Dermis microvascular lymphatic vessel endothelial cell (primary cell): ENCODE measurements at places on chromosomes 1 and 21.
A peak's percentile ranks its signal among the peaks of the same experiment; 100 is the strongest.

DNA sequence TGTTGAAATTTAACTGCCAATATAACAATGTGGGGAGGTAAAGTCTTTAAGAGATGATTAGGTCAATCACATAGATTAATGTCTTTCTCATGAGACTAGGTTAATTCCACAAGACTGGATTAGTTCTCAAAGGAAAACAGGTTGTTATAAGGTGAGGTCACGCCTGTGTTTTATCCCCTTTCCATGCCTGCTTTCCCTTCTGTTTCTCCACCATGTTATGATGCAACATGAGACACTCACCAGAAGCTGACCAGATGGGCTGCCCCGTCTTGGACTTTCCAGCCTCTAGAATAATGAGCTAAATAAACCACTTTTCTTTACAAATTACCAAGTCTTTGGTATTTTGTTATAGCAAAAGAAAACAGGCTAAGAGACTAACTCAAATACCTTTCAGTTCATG is 70.8 kb downstream of the DDAH1 start:
- DNase-seq, result no peak

DNA sequence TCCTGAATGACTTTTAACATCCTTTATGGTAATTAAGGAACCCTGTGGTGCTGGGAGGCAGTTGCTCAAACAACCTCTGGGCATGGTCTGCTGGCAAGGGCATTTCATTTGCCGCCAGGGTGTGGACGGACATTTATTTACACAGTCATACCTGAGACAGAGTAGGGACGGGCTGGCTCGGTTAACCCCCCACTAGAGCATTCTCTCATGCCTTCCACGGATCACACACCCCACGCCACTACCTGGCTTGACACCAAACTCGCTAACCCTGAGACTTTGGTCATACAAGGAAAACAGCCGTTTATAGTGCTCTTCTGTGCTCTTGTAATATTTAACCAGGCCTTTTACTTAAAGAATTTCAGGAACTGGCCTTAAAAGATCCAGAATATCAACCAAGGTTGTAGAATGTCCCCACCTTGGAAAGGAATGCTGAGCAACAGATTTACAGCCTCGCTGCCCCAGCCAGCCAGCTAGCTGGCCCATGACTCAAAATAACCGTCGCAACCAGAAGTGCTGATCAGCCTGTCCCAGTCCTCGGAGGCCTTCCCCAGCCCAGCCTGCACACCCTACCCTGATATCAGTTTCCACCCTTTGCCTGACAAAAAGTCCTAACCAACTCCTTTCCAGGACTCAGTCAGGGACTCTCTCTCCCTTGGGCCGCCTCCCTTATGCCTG is 6.5 kb upstream of the PDXK start:
- DNase-seq, result no peak

DNA sequence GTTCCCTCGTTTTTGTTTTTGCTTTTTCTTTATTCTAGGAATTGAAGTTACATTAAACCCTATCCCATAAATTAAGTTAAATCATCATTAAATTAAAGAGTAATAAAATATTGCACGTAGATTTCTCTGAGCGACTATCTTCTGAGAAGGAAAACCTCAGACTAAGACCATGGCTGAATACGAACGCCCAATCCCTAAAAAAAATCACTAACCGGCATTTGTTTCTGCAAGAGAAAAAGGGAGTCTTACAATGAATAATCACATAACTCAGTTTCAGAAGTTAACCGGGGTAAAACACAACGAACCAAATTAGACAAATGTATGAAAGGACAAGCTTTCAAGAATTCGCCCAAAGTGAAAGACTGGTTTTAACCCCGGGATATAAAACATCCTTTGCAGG is 1.3 kb downstream of the PIK3R3 start:
- DNase-seq, result no peak

DNA sequence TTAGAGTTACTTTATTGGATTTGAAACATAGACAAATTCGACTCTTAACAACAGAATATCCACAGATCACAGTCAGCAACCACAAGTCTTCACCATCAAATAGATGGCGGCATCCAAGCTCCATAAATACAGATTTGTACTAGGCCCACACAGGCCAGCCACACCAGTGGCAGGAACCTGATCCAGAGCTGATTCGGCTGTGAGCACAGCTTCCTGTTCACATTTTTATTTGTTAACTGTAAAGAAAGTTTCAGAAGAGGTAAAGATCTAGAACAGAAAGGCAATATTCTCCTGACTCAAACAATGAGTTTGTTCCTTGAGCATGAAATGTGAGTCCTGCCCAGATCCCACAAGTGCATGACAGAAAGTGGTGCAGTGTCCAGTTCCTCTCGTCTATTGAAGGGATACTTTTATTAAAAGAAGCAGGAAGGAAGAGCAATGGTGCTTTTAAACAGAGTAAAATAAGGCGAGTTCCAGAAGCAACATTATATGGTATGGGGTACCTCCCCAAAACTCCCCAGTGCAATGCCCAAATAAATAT is 205.8 kb downstream of the SLC45A1 start:
- peak; percentile 10 for DNase-seq

GRCh38 chr1:112711041-112711440 is 4.1 kb downstream of the PPM1J start:
- DNase-seq, result no peak

DNA sequence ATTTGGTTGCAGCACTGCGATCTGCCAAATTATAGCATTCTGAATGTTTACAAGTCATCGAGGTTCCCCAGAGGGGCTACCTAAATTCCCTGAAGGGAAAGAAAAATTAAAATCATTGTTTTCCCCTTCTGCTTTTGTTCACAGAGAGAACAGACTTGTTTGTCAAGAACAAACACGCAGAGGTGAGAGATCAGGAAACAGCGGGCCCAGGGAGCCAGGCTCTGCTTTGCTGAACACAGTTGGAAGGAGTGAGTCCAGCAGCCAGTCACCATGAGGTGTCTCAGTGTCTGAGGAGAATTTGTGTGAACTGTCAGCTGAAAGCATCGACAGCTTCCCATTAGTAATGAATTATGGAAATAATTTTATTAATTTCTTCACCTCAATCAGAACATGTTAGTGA is 52.5 kb downstream of the RWDD3 start:
- no peak for DNase-seq

GRCh38 chr1:156226116-156226538 is 13.3 kb downstream of the PMF1 start:
- DNase-seq, result no peak

DNA sequence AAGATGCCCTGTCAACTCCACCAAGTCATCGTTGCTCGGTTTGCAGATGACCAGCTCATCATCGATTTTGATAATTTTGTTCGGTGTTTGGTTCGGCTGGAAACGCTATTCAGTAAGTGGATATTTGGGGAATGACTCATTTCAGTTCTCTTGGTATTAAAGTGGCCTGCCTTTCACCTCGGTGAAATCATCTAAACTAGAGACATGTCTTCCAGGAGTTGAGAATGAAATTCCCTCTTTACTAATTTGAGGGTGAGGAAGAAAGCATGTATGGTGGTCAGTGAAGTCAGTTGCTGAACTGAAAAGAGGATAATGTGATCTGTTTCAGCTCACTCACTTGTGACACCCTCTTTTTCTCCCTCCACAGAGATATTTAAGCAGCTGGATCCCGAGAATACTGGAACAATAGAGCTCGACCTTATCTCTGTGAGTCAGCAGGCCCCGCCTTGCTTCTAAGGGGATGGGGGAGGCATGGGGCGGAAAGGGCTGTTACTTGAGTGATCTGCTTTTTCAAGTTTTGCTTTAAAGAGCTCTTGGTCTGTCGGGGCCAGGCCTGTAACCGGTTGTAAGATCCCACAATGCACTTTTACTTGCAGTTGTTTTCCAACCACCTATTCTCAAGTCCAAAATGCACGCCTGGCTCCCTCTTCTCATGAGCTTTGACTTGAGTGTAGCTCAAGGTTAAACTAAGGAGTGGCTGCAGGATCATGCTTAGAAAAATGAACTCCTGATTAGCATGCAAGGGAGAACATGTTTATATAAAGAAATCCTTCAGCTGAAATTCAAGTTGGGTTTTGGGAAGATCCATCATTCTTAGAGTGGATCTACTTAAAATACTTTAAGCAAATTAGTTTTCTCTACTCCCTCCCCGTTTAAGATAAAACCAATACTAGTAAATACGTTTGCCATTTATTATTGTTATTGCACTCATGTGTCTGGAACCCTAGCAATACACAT is 59.8 kb downstream of the CAPN2 start:
- no peak for DNase-seq

- no peak for DNase-seq
Observed at GRCh38 chr1:76122271-76122670, 47.7 kb downstream of the ST6GALNAC3 start.

GRCh38 chr1:151924691-151925587 is 15.6 kb upstream of the THEM4 start:
- DNase-seq, result no peak

GRCh38 chr21:29550205-29550604 is 251.5 kb downstream of the BACH1 start:
- DNase-seq, result no peak

- DNase-seq, result no peak
Observed at GRCh38 chr1:93519199-93519829, 71.4 kb downstream of the FNBP1L start.

DNA sequence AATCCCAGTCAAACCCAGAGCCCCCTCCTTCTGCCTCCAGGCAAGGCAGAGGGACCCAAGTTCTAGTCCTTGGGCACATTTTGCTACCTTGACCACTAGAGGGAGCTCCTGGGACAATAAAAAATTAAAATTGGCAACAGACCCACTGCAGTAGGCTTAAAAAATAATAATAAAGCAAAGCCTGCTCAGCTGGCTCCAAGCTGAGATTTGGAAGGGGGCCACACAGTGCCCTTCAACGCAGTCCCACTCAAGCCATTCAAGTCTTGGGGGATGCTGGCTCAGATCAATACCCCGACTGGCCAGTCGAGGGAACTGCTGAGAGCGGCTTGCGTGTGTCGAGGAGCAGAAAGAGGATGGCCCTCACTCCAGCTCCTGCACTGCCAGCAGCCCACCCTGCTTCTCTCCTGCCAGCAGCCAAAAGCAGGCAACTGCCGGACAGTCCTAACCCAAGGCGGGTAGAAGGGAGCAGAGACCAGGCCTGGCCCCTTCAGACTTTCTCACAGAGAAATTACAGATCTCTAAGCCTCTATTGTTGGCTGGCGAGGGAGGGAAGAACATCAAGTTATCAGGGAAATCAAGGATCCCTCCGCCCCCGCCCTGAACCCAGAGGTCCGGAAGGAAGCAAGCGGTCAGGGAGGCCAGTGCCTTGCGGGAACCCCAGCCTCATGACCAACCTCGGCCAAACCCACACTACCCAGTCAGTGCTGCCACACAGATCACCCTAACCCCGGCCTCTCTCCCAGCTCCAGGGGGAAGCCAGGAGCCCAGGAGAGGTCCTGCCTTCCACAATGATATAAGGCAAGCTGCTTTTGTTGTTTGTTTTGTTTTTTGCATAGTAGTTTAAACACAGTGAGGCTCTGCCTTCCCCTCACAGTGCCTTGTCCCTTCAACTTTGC is 4.9 kb upstream of the ALDH4A1 start:
- peak; percentile 32 for DNase-seq

- DNase-seq, result no peak
Observed at GRCh38 chr1:157403608-157404007, 148.7 kb downstream of the FCRL5 start.

- no peak for DNase-seq
Observed at GRCh38 chr21:28148400-28149064, 844.1 kb downstream of the LTN1 start.

GRCh38 chr21:32565856-32566465 is 19.4 kb downstream of the TCP10L start:
- DNase-seq, result no peak

GRCh38 chr1:212167098-212167497 is 118.1 kb upstream of the PPP2R5A start:
- DNase-seq, result peak; percentile 71

DNA sequence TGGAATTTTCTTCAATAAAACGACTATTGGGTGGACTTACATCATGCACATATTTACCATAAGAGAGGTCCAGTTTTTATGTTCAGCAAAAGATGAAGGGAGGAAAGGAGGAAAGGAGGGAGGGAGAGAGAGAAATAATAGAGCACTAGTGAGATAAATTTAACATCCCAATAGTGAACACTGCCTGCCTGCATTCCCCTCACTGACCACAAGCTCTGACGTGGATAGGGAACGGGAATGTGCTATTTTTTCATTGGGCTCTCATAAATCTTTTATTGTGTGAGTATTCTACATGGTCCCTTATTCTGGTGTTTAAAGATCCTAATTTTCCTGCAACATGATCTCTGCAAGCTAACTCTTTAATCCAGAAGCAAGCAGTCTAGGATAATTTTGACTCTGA is 82.1 kb downstream of the TTC3 start:
- DNase-seq, result no peak

DNA sequence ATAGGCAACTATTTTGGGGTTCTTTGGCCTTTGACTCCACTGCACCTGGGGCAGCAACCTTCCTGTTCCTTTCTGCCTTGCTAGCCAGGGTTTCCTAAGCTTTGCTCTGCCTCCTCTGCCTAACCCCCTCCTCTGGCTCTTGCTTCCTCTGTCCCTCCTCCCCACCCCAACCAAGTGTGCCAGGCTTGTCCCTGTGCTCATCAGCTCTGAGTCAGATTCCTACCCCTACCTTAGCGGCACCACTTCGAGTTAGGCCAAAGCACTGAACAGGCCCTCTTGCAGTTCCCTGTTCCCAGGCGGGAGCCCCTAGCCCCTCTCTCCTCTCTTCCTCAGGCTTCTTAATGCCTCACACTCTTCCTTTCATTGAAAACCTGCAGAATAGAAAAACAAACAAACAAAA is 74.8 kb upstream of the HAO2 start:
- no peak for DNase-seq

GRCh38 chr1:108107658-108108057 is 92.5 kb downstream of the SLC25A24 start:
- DNase-seq, result no peak

DNA sequence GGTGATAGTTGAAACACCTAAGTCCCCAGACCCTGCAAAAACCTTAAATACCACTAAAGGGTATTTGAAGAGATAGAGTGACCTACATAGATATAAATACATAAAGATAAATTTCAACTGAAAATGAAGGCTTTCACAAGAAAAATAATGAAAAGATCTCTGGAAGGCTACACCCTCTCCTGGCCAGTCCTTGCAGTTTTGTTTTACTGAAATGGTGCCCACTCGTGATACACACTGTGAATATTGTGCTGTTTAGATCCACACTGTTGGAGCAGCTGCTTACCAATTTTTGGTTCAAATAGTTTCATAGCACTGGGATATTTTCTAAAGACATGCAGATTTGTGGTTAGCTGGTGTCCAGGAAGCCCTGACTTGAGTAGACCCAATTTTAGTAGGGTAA is 31.5 kb upstream of the RNF187 start:
- DNase-seq, result no peak

GRCh38 chr1:205514211-205515142 is 10.0 kb downstream of the CDK18 start:
- no peak for DNase-seq

- no peak for DNase-seq
Observed at GRCh38 chr1:92201973-92202372, 15.7 kb upstream of the C1orf146 start.
